ENCODE measurements at places on chromosomes 12 and 14.

GRCh38 chr12:19121449-19122018 lies 8.0 kb upstream of the PLEKHA5 start:
- ATAC-seq, result no peak

DNA sequence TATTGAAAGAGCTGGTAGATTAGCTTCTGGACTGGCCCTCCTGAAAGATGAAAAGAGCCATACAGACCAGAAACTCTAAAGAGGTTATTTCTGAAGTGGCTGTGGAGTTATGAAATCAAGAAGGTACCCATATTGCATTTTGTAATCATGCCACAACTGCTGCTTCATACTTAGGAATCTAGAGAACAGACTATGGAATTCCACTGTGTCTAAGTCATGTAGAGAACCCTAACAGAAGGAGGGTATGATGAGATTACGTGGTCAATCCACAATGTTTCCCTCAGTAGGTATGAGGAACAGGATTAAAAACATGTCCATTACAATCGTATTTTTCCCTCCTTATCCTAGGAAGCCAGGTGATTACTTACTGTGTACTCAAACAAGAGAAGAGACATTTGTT lies 708.8 kb downstream of the RERGL start:
- ATAC-seq, result no peak

- no peak for ATAC-seq
Measured at GRCh38 chr12:47321436-47321835, 241.7 kb upstream of the AMIGO2 start.

- no peak for ATAC-seq
Measured at GRCh38 chr12:48765753-48766162, 23.1 kb downstream of the ADCY6 start.

DNA sequence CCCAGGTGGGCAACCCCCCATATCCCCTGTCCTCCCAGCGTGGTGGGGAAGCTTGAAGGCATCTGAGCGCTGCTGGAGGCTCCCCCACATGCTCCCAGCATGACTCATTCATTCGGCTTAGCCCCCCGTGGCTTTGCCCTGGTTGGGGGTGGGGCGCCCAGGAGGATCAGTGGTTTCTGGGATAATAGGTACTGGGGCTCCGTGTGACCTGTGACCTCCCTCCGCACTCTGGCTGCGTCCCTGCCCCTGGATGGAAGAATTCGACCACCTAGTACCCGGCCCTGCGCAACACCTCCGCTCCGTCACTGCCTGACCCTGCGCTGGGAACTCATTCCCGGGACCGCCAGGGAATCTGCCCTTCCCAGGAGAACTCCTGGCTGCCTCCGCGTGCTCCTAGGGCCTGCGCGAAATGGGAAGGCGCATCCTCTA lies 120.1 kb downstream of the AACS start:
- ATAC-seq, result no peak

GRCh38 chr12:8018666-8019581 lies 13.6 kb upstream of the FOXJ2 start:
- peak; percentile 58 for ATAC-seq

- no peak for ATAC-seq
Measured at GRCh38 chr12:95882080-95882479, 23.3 kb downstream of the SNRPF start.

DNA sequence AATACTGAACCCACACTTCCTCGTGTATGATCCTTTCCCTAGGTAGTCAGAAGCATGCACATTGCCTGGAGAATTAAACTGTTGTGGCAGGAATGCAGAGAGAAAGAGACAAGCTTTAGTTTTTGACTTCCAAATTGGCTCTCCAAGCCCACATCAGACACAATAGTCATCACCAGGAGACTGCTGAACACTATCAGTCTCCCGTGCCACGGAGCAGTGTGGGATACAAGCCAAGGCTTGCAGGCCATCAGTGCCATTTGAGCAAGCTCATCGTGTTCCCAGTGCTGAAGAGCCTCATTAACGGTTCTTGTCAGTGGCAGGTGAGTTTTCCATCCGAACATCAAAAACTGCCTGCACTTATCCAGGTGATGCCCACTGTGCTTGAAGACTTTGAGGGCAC lies 410.8 kb downstream of the NAV3 start:
- no peak for ATAC-seq

DNA sequence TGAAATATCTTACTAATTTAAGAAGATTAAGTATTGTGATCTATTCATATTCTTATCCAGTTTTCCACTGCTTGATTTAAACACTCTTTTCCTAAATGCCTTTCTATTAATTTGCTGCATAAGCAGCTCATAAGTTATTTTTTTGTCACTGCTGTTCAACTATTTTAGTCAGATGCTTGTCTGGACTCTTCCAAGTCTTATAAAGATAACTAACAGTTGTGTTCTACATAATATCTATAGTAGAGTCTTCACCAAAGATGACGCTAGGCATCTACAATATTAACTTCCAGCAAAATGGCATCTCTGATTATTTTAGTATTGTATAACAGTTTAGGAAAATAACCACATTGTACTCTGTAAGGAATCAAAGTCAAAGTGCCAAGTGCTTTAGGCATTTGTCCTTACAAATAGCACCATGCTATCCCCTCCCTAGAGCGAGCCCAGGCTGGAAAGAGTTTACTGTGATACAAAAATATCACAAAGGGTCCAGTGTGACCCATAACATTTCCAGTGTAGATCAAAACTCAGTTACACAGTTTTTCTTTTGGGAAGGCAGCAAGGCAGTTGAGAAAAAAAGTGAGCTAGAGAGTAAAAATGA lies 98.2 kb downstream of the DENND5B start:
- ATAC-seq, result no peak
